LoVo (cell line): ENCODE measurements at places on chromosomes 5 and 9.

DNA sequence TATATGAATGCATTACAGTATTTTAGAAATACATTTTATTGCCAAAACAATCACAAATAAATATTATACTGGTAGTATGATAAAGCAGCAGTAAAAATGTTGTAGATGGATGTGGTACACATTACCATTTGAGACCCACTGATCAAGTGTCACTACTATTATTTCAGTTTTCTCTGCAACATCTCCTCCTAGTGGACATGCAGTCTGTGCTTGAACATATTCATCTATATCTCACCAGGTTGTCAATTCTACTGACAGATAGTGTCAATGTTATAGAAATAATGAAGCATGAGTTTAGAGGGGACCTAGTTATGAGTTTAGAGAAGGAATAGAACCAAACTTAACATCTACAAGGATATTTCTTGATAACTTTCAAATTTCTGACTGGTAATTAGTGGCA lies 39.2 kb upstream of the ELOVL7 start:
- no peak for DNase-seq

DNA sequence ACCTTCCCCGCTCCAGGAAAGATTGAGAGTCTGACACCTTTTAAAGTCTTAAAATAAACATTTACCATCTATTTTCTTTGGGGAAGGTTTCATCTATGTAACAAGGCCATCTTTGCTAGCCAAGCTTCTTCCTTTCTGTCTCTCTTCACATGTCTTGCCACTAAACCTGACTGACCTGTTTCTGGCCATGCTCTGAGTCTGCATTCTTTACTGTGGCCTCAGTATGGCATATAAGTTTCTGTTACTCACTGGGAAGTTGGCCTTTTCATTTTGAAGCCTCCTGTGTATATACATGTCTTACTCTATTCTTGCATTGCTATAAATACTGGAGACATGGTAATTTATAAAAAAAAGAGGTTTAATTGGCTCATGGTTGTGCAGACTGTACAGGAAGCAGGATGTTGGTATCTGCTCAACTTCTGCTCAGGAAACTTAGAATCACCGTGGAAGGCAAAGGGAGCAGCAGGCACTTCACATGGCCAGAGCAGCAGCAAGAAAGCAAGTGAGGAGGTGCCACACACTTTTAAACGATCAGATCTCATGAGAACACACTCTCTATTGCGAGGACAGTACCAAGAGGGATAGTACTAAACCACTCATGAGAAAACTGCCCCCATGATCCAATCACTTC lies 48.1 kb downstream of the KCNV2 start:
- DNase-seq, result no peak

GRCh38 chr5:138884554-138884953 lies 9.4 kb upstream of the LRRTM2 start:
- no peak for DNase-seq

- no peak for DNase-seq
Measured at GRCh38 chr5:56350011-56350596, 117.0 kb upstream of the ANKRD55 start.

- DNase-seq, result no peak
Measured at GRCh38 chr9:116605060-116605459, 82.0 kb upstream of the TRIM32 start.

DNA sequence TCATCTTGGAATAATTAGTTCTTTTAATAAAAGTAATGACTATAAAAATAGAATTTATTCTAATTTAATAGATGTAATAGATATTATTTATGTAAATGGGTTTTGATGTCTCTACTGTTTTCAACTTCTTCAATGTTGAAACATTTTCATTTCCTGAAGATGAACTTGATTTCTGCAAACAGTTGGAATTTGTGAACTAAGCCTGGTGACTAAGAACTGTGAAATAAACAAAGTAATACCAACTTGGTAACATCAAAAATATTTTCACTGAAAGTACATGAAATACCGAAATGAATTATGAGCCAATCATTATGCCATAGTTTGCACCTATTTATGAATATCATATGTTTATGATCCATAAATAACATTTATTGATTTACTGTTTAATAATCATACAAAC lies 143.8 kb upstream of the FGF10 start:
- no peak for DNase-seq

DNA sequence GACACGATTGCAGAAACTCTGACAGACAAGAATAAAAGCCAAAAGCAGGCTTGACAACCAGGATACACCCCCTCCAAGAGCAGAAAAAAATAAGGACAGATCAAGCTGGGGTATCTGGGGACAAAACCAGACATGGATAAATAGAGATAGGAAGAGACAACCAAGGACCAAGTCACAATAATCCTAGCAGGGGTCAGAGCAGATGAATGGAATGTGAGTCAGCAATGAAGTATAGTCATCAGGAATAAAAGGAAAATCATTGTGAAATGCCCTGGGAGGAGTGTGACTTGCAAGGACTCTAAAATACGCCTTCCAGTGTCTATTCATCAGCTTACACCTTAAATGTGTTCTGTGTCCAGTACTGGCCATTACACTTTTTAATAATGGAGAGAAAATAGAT lies 206.8 kb downstream of the CAAP1 start:
- DNase-seq, result no peak

- DNase-seq, result no peak
Measured at GRCh38 chr5:147430628-147431027, 79.2 kb downstream of the DPYSL3 start.

DNA sequence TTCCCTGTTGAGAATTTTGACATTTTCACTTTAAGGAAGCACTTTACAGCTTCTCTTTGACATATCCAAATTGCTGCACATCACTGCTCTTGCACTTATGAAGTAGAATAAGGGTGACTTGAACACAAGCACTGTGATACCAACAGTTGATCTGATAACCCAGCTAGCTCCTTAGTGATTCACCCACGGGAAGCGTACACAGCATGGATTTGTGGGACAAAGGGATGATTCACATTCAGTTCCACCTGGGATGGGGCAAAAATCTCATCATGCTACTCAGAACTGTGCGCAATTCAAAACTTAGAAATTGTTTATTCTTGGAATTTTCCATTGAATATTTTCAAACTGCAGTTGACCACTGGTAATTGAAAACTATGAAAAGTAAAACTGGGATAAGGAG lies 1565.5 kb upstream of the CDH9 start:
- DNase-seq, result no peak

- no peak for DNase-seq
Measured at GRCh38 chr5:177468329-177468684, 5.1 kb downstream of the DBN1 start.

DNA sequence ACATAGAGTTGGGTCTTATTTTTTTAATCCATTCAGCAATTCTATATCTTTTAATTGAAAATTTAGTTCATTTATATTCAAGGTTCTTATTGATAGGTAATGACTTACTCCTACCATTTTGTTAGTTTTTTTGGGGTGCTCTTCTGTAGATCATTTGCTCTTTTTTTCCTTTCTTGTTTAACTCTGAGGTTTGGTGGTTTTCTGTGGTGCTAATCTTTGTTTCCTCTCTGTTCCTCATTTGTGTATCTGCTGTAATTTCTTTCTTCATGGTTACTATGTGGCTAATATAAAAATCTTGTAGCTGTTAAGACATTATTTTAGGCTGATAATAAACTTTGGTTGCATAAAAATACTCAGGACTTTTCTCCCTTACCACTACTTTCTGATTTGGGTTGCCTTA lies 181.6 kb upstream of the DMRTA1 start:
- DNase-seq, result no peak

DNA sequence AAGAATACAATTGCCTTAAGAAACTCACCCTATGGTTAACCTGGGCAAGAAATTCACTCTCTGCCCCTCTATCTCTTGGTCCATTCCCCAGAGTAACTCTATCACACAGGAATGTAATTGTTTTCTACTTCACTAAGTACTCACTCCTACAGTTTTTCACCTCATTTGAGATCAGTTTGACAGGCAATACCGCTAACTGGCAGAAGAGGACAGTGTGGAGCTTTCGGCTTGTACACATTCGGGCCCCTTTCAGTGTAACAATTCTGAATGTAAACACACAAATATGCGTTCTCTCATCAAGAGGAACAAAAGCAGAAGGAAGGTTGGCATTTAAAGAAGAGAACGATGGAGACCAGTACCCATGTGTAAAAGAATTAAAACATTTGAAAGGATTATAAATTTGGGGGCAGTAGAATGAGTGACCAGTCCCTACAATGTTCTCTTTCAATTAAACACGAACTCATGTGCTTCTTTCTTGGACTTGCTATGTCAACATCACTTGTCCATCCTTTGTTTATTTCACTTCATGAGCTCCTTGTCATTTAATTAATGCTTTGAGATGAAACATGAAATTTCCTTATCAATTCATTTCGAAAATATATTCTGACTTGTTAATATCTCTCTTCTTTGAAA lies 188.5 kb upstream of the GRAMD2B start:
- DNase-seq, result peak; percentile 29

- no peak for DNase-seq
Measured at GRCh38 chr9:127540664-127541041, 71.4 kb upstream of the STXBP1 start.

- DNase-seq, result no peak
Measured at GRCh38 chr5:89377767-89378455, 494.9 kb upstream of the MEF2C start.

DNA sequence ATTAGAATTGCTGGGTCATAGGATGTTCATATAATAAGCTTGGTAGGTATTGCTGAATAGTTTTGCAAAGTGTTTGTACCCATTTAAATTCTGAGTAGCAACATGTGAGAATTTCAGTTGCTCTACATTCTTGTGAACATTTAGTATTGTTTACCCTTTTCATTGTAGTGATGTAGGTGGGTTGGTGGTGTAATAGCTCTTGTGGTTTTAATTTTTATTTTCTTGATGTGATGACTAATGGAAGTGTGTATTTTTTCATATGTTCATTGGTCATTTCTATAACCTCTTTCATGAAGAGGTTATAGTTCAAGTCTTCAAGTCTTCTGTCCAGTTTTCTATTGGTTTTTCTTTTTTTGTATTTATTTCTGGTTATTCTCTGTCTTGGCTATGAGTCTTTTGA lies 34.4 kb downstream of the RASA1 start:
- DNase-seq, result no peak

GRCh38 chr9:107969727-107970126 lies 480.2 kb upstream of the KLF4 start:
- no peak for DNase-seq

DNA sequence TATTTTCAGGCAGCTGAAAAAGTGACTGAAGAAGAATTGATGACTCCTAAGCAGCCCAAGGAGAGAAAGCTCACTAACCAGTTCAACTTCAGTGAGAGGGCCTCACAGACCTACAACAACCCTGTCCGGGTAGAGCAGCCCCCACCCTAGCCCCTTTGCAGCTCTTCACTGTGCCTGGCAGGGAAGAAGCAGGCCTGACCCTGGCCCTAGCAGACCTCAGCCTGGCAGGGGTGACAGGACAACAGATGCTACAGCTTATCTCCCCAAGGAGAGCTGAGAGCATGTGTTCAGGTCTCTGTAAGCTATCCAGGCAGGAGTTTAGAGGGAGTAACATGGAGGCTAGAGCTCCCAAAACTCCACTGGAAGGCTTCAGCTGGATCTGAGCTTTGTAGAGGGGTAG lies 31.8 kb downstream of the DNAI1 start:
- no peak for DNase-seq

GRCh38 chr5:173915310-173916014 lies 27.3 kb downstream of the CPEB4 start:
- DNase-seq, result no peak

- no peak for DNase-seq
Measured at GRCh38 chr5:90113108-90113507, 296.4 kb downstream of the CETN3 start.

- no peak for DNase-seq
Measured at GRCh38 chr5:173775261-173776197, 112.6 kb upstream of the CPEB4 start.

- no peak for DNase-seq
Measured at GRCh38 chr9:82376677-82377232, 388.2 kb downstream of the SPATA31D1 start.

DNA sequence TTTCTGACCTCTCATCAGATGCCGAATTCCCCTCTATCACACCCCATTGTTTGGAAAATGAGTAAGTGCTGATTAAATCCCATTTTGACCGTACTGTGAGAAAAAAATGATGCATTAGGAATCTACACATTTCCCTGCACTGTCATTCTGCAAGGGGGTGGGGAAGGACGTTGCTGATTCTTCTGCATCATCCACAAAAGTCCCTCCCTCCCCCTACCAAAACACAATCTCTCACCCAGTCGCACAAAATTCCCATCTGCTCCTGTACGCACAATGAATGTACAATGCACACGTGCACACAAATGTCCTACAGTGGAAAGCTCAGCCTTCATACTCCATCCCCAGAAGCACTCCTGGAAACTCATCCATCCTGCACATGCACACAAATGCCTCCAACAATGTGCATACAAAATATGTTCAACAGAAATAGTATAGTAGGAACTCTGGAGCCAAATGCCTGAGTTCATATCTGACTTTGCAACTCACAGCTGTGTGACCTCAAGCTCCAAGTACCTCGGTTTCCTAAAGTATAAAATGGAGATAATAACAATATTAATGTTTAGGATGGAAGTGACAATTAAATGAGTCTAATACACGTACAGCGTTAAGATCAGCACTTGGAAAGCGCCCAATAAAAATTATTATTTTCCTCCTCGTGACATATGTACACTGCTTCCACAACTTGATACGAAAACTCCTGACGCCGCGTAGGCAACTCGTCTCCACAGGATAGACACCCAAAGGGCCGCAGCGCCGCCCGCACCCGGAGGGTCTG lies 809 bp downstream of the TNIP1 start:
- DNase-seq, result no peak

GRCh38 chr9:19200229-19200628 lies 30.3 kb upstream of the DENND4C start:
- DNase-seq, result no peak

DNA sequence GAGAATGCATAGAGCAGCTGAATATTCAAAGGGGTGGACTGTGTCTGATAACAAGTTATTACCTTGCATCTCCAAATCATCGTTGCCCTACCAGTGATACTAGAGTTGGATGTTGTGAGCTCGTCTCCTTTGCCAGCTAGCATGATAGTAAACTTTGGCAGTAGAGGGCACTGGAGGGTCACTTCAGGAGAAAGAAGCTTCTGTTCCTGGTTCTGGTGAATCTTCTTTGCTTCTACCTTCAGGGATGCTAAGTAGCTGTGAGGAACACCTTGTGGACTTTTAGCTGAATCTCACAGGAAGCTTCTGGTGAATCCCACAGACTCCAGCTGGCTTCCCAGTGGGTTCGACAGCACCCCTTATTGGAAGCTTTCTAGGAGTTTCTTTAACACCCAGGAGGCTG lies 626.6 kb upstream of the SGCD start:
- no peak for DNase-seq

DNA sequence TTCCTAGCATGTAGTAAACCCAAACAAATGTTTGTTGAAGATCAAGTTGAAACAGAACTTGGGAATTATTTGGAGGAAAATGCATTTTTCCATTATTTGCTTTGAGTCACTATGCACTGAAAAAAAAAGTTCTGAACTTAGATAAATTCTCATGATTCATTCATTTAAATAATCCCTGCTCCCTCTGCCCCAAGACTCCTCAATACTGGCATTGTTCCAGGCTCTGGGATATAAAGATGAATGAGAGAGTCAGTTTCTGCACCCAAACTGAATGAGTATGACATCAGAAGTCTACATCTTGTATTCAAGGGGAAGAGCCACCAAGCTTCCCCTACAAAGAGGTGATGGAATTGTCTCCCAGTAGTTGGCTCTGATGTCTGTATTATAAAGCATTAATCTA lies 123.9 kb downstream of the SEC61B start:
- no peak for DNase-seq
